Kidney capillary endothelial cell (primary cell): ENCODE measurements at places on chromosomes 3 and 15.
A peak's percentile ranks its signal among the peaks of the same experiment; 100 is the strongest.

DNA sequence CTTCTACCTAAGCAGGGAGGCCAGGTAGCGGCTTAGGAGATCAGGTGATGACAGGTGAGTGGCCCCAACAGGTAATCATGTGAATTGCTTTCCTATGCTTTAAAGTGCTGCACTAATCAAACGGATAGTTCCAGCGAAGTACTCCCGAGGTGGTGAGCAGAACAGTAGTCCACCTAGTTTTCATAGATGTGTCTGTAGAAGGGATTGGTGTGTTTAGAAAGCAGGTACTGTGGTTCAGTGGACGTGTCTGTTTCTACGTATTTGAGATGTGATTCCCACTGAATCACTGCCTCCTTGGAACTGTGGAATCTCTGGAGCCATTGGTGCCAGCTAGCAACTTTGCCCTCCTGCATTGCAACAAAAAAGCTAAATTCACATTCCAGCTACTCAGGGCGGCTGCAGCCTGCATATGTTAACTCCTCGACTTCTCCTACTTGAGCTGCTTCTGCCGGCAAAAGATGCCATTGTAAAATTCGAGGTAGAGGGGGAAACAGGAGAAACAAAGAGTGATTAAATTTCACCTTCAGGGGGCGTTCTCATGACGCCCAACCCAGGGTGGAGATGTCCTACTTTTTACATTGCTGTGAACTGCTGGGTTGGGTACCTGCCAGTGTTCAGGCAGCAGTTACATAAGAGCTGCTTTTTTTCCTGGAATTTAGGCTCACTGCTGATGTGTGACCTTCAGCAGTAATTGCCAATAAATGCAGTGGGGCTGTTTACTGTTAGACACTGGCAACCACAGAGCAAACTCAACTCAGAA, 227.3 kb downstream of the ITPR1 start:
- DNase-seq, result peak; percentile 36

GRCh38 chr3:41681479-41681878, 280.4 kb downstream of the ULK4 start:
- no peak for DNase-seq

- no peak for DNase-seq
Measured at GRCh38 chr3:24272875-24273274, 221.8 kb downstream of the THRB start.

GRCh38 chr3:129651435-129652202, 45.1 kb upstream of the PLXND1 start:
- DNase-seq, result peak; percentile 80

DNA sequence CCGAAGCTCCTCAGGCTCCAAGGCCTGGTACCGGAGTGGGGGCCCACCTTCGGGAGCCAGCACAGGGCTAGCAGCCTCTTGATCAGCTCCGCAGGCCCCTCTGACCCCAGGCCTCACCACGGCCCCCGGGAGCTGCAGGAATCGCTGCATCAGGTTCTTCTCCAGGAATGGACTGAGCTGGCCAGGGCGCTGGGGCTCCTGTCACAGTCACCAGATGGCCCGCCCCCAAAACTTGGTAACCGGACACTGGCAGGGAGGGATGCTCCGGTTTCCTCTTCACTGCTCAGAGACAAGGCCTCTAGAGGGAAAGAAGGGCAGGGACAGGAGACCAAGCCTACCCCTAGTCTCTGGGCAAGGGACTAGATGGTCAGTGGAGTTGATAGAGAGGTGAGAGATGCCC, 9.9 kb downstream of the AP3B2 start:
- DNase-seq, result no peak

GRCh38 chr15:99096894-99097426, 7.9 kb upstream of the SYNM start:
- no peak for DNase-seq

DNA sequence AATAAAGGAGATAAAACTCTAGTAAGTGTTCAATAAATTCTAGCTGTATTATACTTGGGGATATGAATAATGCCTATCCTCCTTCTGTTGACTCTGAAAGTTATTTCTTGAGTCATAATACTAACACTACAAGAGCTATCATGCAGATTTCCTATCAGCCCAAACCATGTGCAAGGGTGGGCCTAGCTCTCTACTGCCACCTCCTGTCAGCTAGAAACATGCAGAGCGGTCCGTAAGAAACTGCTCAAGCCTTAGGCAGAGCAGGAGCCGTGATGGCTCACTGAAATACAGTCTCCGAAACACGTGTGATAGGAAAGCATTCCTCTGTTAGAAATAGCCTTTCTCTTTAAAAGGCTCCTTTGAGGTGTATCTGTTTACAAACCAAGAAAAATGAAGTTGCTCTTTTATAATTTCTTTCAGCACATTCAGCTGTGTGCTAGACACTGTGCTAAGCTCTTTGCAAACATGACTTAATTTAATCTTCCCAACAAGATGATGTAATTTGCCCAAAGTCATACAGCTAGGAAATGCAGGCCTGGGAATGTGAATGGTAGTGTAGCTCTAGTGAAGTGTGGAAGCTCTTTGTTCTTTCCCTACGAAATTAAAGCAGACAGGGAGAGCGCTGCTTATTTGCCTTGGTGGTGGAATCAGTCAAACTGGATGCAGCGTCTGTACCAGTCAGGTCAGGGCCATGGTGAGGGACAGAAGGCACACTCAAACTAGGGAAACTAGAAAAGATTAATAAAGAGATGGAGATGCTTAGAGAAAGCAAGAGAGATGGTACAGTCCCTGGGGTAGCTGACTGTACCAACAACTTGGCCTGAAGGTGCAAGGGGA, 43.1 kb downstream of the MTHFS start:
- DNase-seq, result peak; percentile 70

DNA sequence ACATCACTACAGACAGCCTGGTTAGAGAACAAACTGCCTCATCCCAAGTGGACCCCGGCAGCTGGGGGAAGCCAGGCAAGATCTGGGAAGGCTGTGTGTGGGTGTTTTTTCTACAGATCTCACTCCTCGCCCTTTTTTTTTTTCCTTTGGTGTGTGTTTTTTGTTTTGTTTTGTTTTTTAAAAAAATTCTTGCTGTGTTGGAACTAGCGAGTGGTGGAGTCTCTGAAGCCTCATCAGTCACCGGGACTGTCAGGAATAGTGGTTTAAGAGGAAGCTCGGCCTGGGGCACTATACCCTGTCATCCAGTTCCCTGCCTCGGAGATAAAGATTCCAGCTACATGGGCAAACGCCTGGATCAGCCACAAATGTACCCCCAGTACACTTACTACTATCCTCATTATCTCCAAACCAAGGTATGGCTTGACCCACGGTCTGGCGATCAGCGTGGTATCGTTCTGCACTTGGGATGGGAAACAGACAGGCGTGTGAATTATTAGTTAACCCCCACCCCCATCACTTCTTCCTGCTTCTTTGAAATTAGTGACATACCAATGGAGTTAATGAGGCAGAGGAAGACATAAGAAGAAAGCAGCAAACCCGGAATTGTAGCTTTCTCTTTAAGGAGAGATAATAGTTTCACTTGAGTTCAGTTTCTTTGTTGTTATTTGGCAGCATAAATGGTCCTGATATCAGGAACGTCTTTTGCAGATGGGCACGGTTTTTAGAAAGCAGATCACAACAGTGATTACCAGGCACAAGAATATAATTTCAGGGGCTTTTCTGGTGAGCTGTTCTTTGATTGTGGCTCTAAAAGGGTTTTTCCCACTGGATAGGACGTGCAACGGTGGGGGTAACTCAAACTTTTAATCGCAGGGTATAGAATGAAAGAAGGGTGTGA, 722 bp downstream of the RBMS3 start:
- DNase-seq, result peak; percentile 60

- no peak for DNase-seq
Measured at GRCh38 chr15:84033793-84034553, 201.6 kb upstream of the GOLGA6L4 start.

DNA sequence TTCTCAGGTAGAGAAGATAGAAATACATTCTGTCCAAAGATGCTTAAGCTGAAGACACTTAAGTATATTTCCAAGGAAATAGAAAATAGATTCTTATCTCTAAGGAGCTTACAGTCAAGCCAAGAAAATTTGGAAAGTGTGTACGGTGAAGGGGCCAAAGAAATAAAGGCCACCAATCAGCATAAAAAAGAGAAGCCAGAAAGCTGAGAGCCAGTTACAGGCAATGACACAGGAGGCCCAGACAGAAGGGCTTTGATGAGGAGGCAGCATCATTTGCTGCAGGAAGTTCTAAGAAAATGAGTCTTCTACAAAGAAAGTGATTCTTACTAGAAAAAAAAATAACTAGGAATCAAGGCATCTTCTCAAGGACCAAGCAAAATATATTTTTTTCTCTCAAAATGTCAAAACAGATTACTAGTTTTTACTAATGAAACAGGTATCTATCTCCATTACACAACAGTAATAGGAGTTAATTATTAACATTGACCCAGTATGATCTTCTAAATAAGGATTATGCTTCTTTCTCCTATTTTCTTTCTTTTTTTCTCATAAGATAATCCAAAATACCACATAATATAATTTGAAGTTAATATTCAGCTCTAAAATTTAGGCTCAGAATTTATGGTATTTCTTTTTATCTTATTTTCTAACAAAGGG, 82.1 kb upstream of the PHLDB2 start:
- DNase-seq, result no peak

DNA sequence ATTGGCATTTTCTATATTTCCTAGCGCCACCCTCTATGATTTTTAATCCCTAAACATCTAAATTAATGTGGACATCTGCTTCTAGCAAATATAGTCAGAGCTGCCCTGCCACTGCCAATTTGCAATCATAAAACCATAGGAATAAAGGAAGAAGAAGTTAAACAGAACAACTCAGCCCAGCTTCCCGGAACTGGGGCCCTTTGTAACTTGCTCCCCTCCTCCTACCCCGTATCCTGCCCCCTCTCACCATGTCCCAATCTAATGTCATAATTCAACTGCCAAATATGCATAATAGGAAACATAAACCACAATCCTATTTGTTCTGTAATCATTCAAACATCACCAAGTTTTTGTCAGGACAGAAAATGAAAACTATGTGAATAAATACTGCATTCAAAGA, 74.4 kb upstream of the ACP3 start:
- no peak for DNase-seq

DNA sequence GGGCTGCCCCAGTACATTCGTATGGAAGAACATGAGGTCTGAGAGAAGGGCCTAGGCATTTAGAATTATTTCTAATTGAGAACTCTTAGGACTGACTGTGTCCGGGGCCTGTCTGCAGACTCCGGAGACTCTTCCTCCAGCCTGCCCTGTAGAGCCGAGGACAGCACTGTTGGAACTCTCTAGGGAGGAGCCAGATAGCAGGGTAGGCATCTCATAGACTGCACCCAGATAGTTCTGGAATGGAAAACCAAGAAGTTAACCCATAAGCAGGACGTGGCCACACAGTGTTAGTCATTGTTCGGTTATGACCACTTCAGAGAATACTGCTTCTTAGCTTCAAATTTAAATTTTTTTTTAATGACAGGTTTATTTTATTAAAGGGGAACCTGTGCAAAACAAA, 59.5 kb downstream of the SNRK start:
- no peak for DNase-seq

DNA sequence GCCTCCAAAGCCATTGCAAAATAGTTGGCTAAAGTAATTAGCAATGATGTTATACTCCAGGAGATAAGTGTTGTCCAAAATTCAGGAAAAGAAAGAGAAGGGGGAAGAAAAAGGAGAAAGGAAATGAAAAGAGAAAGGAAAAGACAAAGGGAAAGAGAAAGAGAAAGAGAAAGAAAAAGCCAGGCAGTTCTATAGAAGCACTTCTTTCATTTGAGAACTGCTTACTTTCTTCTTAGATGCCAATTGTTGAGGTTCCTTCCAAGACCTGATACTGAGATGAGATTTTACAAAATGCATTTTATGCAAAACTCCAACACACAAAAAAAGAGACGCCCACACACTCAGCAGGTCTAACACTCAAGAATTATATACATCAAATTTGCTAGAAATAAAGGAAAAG, 298.4 kb downstream of the KCNH8 start:
- no peak for DNase-seq

GRCh38 chr3:125624341-125624740, 29.0 kb upstream of the OSBPL11 start:
- no peak for DNase-seq

GRCh38 chr3:153614563-153614962, 452.5 kb downstream of the RAP2B start:
- peak; percentile 57 for DNase-seq

GRCh38 chr3:64150623-64151207, 74.6 kb downstream of the PRICKLE2 start:
- no peak for DNase-seq

DNA sequence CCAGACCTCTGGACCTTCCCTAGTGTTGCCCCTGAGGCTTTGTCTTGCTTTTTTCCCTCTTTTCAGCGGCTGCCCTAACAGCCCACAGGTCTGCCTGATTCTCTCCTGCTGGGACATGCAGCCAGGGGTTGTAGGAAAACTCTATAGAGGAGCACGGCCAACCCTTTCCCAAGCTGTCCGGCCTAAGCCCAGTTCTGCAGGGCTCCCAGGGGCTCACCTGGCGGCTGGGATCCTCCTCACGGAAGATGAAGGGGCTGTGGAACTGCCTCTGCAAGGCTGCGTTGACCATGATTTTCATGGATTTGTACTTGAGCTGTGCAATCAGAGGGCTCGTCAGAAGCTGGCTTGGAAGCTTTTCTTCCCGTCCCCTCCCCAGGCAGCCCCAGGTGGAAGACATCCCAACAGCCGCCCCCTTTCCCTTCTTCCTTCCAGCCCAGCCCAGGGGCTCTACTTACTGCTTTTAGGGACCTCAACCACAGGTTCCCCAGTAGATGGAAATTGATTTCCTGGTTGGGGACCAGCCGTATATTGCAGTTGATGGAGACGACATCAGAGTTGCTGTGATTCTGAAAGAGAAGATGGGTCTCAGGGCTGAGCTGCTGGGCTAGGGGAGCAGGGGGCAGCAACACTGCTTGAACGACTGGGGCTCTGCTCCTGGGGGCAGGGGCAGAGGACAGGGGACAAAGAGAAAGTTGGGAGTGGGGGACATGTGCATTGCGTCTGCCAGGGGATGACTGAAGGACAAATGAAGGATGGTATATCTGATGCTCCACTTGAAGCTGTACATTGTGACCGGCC, 29.8 kb downstream of the FEM1B start:
- DNase-seq, result no peak

DNA sequence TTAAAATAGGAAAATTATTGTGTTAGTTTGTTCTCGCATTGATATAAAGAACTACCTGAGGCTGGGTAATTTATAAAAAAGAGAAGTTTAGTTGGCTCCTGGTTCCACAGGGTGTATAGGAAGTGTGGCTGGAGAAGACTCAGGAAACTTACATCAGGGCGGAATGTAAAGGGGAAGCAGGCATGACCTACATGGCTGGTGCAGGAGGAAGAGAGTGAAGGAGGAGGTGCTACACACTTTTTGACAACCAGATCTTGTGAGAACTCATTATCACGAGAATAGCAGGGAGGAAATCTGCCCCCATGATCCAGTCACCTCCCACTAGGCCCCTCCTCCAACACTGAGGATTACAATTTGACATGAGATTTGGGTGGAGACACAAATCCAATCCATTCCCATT, 490.7 kb downstream of the RBMS3 start:
- DNase-seq, result no peak
